ENCODE measurements at places on chromosomes 3 and 15. TPM values are rescaled to one million over a fixed set of nuclear protein-coding genes. Genes with fewer than 3 reads are reported as not detected.

Gene CILP
- 2.5 TPM for total RNA-seq

DNA sequence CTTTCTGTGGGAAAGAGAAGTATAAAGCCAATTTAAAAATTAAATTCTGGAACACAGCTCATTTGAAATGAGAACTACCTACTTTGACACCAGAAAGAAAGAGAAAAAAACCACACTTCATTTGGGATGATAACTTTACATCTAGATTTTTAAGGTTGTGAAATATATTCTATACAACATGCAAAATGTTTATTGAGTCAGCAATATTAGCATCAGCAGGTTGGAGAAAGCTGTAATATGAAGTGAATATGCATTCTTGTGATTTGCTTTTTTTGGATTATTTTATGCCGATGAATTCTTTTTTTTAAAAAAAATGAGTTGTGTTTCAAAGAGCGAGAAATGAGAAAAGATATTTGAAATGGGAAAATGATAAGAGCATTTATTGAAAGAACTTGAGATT, 307.0 kb upstream of the DPPA4 start:
- no peaks in the 10 kb centered on the region for H3K36me3 ChIP-seq
- DNase-seq = no peak
- H3K27me3 ChIP-seq = no peaks in the 10 kb centered on the region
- H3K4me1 ChIP-seq = no peaks in the 10 kb centered on the region

- no peaks in the 10 kb centered on the region for H3K27me3 ChIP-seq
- no peak overlapping the region for H3K4me3 ChIP-seq
- DNase-seq = no peak
- H3K4me1 ChIP-seq = no peaks in the 10 kb centered on the region
Observed at GRCh38 chr3:61547625-61548024, 13.7 kb upstream of the PTPRG start.

- no peaks in the 10 kb centered on the region for H3K36me3 ChIP-seq
- H3K4me3 ChIP-seq = no peak overlapping the region
- H3K4me1 ChIP-seq = no peaks in the 10 kb centered on the region
- H3K27ac ChIP-seq = no peak overlapping the region
Observed at GRCh38 chr3:36928220-36928619, 16.6 kb downstream of the TRANK1 start.

DNA sequence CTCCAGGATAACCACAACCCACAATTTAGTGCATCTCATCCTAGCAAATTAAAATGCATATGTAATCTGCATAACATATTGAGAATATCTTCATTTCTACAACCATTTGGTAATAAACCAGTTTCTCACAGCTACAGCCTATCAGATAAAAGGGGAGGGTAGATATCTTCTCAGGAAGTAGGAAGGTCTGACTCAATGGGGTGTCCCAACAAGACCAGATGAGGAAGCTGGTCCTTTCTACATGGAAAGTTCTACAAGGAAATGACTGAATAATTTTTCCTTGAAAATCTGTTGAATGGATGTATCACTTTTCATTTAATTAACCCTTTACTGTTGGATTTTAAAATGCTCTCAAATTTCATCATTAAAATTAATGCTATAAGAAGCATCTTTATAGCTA, 17.4 kb upstream of the TMPRSS7 start:
- no peaks in the 10 kb centered on the region for H3K36me3 ChIP-seq
- H3K4me1 ChIP-seq = no peaks in the 10 kb centered on the region
- no peak overlapping the region for H3K27ac ChIP-seq
- H3K27me3 ChIP-seq = no peaks in the 10 kb centered on the region

DNA sequence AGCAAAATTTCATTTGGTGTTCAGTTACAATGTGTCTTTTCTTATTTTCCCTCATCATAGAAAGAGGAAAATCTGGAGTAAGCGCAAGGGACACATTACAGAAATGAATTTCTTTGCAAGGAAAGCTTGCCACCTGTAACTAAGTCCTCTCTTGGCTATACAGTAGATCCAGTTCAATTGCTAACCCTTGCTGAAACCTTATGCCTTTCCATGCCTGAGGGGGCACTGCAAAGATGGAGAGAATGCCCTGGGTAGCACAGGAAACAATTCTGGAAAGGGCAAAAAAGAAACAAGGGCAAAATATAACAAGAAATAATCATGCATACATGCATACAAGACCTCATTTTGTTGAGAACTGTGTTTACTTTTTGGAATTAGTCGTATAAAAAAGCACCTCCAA, 4.3 kb downstream of the CADM2 start:
- DNase-seq = no peak
- H3K4me3 ChIP-seq = no peak overlapping the region
- no peak overlapping the region for H3K27ac ChIP-seq
- no peaks in the 10 kb centered on the region for H3K36me3 ChIP-seq
